ENCODE measurements at places on chromosomes 3 and 15.
A peak's percentile ranks its signal among the peaks of the same experiment; 100 is the strongest.

DNA sequence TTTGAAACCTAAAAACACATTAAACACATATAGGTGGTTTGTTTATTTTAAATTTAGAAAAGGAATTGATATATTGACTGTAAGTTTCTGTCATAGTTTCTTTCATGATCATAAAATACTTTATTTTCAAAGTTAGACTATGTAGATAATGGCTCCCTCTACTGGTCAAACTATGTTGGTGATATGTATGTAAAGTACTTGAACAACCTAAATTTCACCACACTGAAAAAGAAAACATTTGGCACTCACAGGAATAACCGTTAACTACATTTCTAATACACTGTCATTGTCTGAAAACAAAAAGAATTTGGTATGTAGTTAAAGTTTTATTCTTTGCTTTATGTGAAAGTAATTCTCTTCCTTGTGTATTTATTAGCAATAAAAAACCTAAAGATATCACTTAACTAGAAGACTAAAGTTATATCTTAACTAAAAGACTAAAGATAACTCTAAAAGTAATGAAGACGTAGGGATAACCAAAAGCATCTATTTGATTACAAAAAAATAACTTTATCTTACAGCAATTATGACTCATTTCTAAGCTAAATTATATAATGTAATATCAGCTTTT, 427.5 kb downstream of the VGLL3 start:
- no peak for DNase-seq

- DNase-seq = no peak
These were observed 111.1 kb upstream of the CBLB start for GRCh38 chr3:105979961-105980360.

DNA sequence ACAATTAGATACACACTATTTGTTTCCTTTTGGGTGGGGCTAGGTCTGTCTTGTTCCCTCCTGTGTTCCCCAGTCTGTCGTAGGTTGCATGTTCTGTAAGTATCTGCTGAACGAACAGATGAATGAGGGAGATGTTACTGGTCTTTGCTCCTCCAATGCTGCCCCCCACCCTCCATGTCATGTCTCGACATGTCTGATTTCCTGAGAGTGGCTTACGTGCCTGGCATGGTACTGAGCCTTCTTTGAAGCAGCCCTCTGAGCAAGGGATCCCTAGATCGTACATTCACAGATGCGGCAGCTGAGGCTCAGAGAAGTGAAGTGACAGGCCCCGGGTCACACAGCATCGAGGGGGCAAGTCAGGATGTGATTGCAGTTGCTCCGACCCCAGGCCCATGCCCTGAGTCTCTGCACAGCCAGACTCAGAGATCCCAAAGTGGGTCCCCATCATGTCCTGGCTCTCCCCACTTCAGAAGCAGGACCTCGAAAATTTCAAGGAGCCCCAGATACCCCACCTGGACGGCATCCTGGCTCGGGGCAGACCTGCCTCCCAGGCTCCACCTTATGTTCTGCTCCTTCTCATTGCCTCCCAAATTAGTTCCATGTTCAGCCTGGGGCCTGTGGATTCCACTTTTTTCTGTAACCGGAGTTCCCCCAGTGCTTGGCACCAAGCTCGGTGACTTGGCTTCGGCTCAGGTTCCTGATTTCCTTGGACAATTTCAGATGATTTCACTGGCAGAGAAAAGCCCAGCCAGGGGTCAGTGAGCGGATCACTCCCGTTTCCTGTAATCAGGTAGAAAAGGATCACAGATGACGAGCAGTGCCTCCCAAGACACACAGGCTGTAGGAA, 24.7 kb downstream of the GOLGA6L2 start:
- DNase-seq = no peak

GRCh38 chr3:39910826-39911464, 101.5 kb downstream of the MYRIP start:
- DNase-seq = no peak

GRCh38 chr3:111299192-111299615, 227.6 kb downstream of the NECTIN3 start:
- no peak for DNase-seq

DNA sequence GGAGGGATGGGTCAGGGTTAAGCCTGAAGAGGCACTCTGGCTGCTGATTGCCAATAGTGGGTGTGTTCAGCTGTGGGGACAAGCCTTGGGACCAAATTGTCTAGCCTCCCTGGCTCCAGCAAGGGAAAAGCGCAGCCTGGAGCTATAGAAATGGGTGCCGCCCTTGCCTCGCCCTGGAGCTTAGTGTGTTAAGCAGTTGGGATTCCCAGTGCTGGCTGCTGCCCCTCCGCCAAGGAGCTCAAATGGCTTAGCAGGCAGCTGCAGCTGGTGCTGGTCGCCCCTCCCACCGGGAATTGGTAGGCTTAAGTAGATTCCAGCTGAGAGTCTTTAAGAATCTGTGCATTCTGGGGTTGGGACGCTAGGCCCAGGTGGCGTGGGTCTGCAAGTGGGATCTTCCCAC, 662.9 kb upstream of the TBL1XR1 start:
- no peak for DNase-seq

GRCh38 chr3:13235079-13235478, 161.8 kb upstream of the IQSEC1 start:
- no peak for DNase-seq

- no peak for DNase-seq
These were observed 512.3 kb upstream of the MDFIC2 start for GRCh38 chr3:70824773-70825172.

GRCh38 chr3:115092220-115092791, 54.8 kb downstream of the ZBTB20 start:
- peak; percentile 82 for DNase-seq

DNA sequence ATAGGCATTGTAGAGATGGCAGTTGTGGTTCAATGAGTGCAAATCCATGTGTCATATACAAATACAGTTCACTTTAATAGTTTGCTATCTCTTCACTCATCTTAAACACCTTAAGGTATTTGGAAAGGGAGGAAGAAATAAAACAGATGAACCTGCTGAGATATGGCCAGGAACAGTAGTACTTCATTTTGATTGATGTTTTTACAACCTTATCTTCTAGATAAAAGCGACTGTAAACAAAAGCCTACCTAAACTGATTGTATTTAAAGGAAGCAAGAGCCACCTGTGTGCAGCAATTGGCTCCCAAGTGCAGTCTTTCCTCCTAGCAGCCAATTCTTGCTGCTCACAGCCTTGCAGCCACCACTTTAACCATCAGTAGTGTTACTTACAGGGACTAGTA, 217.7 kb downstream of the CDIN1 start:
- DNase-seq = no peak

DNA sequence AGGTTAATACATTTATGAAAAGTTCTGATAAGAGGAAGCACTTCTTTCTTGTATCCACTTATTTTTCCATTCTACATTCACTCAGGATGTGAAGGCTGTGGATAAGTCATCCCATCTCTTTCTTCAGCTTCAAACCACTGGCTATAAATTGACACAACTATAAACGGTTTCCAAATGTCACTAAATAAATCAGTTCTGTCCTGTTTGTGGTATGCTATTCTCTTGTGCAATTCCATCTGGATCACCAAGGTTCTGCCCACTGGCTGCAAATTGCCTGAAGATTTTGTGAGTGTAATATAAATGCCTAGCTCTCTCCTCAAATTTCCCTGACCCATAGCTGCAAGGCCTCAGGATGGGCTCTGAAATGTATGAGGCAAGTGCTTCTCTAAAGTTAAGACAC, 7.1 kb upstream of the LMOD3 start:
- DNase-seq = no peak

GRCh38 chr15:78507831-78508160, 419 bp downstream of the HYKK start:
- DNase-seq = no peak

- no peak for DNase-seq
These were observed 52.6 kb upstream of the SMAD6 start for GRCh38 chr15:66649235-66649984.

DNA sequence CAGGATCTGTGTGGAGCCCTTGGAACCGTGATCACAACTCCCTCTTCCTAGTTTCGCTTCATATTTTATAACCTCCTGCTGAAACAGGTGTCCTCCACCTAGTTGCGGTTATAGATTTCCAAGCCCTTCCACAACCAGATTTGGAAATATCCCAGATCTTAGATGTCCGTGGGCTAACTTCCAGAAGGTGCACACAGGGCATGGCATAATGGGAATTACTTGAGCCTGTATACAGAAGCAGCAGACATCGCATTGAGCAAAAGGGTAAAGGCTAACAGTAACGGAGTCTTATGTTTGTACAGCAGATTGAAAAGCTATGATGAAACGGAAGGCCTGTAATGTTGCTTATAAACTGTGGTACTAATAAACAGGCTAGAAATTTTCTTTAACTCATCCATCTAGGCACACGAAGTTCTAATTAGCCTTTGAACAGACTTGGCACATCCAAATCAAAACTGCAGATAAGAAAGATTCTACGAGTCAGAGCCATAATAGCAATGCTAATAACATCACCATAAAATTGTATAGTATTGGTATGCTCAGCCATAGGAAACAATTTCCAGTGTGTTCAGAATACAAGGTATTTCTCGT, 1.2 kb upstream of the USF3 start:
- no peak for DNase-seq

GRCh38 chr15:86611417-86612040, 531.9 kb downstream of the AGBL1 start:
- DNase-seq = no peak

GRCh38 chr3:133113526-133113925, 75.3 kb downstream of the TMEM108 start:
- no peak for DNase-seq

- DNase-seq = no peak
These were observed 45.4 kb downstream of the SSR3 start for GRCh38 chr3:156509189-156510174.

GRCh38 chr15:70355275-70355795, 257.6 kb upstream of the TLE3 start:
- no peak for DNase-seq

- no peak for DNase-seq
These were observed 254.1 kb downstream of the SLC9A9 start for GRCh38 chr3:143594206-143594605.

DNA sequence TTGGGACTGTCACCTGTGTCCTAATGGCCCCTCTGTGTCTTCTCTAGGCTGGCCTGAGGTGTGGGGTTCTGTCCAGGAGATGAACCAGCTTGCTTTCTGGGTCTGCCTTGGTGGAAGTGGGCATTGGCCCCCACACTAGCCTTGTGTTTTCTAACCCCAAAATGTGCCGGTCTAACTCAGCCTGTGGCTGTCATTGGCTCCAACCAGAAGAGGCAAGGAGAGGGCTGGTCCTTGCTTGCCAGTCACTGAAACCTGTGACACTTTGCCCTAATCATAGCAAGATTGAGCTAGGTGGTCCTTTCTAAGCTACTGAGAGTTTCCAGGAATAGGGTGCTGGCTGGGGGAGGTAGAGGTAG, 2.2 kb downstream of the C15orf39 start:
- DNase-seq = no peak

DNA sequence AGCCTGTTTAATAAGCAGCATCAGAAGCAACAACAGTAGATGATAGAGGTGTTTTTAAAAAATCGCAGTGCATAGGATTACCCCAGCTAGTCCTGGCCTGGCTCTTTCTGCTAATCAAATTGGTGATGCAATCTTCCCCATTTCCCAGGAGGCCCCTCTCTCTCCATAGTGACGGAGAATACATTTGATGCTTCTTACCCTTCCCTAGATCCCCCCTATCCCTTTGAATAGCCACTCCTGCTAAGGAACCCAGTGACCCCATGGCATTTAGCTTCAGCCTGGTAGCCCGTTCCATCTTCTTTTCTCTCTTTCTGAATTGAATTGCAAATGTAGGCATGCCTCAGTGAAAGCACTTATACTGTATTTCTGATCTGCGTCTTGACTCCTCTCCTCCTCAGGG, 223.6 kb upstream of the GAP43 start:
- no peak for DNase-seq

DNA sequence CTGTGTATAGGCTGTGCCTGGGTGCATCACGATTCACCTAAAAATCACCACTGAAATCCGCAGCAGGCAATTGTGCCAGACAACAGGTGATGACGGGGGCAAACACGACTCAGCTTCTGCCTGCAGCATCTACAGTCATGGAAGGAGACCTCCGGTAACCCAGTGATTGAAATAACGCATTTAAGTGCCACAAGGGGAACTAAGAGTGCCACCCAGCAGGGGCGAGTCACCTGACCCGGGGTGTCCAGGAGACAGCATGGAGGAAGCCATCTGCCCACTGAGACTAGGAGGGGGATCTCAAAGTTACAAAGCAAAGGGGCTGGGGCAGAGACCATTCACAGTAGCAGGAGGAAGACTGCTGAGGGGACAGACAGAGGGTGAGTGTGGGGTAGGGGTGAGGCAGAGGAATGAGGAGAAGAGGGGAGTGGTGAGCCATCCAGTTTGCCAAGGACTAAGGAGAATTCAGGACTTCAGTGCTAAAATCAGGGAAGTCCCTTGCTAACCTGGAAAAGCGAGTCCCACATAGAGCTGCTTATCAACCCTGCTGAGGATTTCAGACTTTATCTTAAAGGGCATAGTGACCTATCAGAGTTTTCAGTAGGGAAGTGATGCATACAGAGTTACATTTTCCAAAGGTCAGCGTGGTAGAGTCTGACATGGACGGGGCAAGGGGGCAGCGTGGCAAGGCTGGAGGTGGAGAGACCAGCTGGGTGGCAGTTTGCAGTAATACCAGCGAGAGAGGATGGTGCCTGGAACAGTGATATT, 256.7 kb upstream of the HES1 start:
- DNase-seq = no peak

DNA sequence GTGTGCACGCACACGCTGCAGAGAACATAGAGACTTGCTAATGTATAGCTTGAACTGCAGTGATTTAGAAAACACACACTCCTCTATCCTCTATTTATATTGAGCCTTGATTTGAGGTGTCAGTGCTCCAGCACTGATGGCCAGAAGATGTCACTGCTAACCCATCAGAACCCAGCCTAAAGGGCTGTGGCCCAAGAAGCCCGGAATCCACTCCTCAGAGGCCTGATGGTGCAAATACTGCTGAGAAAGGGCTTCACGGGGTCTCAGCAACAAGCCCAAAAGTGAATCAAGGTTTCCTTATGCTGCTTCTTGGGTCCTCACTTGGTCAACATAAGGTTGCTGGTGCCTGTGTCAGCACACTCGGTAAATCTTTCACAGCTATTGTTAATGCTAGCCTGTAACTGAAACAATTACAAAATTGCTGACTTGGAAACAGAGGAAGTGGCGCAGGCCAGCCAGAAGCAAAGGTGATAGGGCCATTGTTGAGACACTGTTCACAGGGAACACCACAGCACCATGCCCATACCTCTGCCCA, 60.3 kb downstream of the HEG1 start:
- peak; percentile 65 for DNase-seq

- DNase-seq = no peak
These were observed 35.9 kb downstream of the CD47 start for GRCh38 chr3:108054935-108055334.

DNA sequence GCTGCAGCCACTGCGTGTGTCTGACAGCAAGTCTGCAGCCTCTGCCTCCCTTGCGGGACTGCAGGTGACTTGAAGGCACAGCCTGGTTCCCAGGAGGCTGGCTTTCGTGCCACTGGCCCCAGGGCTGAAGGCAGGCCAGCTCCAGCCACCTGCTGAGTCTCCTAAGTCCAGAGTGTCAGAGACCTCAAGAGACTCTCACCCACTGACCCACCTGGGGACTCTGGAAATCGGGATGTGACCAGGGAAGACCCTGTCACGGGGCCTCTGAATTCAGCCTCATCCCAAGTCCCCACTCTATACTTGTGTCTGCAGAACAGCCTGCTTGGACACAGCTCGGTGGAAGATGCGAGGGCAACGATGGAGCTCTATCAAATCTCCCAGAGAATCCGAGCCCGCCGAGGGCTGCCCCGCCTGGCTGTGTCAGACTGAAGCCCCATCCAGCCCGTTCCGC, 16.3 kb downstream of the ISG20 start:
- DNase-seq = peak; percentile 11

Data from testis (tissue), 5 donors.